ENCODE measurements at places on chromosomes 11 and 22. TPM values are rescaled to one million over a fixed set of nuclear protein-coding genes. Genes with fewer than 3 reads are reported as not detected.

The SMC1B gene
- total RNA-seq: not detected

The POLD4 gene
- 134 TPM for total RNA-seq

The TMEM25 gene
- 4.2 TPM for total RNA-seq

The APOBEC3H gene
- not detected for total RNA-seq

The KDELR3 gene
- total RNA-seq: 192 TPM

The KCNJ1 gene
- not detected for total RNA-seq

The SERPING1 gene
- total RNA-seq: 221 TPM

The CSRP3 gene
- total RNA-seq: not detected

The TRPM5 gene
- total RNA-seq: not detected

The TPBGL gene
- 0.16 TPM for total RNA-seq

The P2RX6 gene
- 3.6 TPM for total RNA-seq

The OR8D4 gene
- not detected for total RNA-seq

The SLC22A8 gene
- total RNA-seq: not detected

The CDC45 gene
- 9.4 TPM for total RNA-seq

The TIGD3 gene
- total RNA-seq: not detected

The EMID1 gene
- 0.32 TPM for total RNA-seq

The SELENOM gene
- 390 TPM for total RNA-seq

The NAV2 gene
- 14.3 TPM for total RNA-seq

The FOSL1 gene
- 37.7 TPM for total RNA-seq

The LARGE2 gene
- total RNA-seq: not detected

The TMPRSS6 gene
- total RNA-seq: not detected

The RAG2 gene
- not detected for total RNA-seq

The PPP2R1B gene
- total RNA-seq: 17.1 TPM

The MUC2 gene
- total RNA-seq: not detected

The SYT13 gene
- total RNA-seq: not detected

The ROM1 gene
- total RNA-seq: 24.7 TPM

The GRM5 gene
- not detected for total RNA-seq

The FGF4 gene
- not detected for total RNA-seq

The KRTAP5-10 gene
- total RNA-seq: not detected

The TMPRSS13 gene
- total RNA-seq: not detected

The PKDREJ gene
- total RNA-seq: not detected

The APOL1 gene
- 4.9 TPM for total RNA-seq

The CHRDL2 gene
- not detected for total RNA-seq

The FAT3 gene
- total RNA-seq: 0.49 TPM

The DEFB131B gene
- not detected for total RNA-seq

The CHRNA10 gene
- total RNA-seq: 0.97 TPM

The FADS2 gene
- total RNA-seq: 443 TPM

The BTBD18 gene
- not detected for total RNA-seq

The C11orf52 gene
- total RNA-seq: 0.65 TPM

The SLC43A1 gene
- 8.6 TPM for total RNA-seq

The C11orf65 gene
- not detected for total RNA-seq

The SYT7 gene
- 0.54 TPM for total RNA-seq

The INSC gene
- not detected for total RNA-seq

The SRRD gene
- 15.2 TPM for total RNA-seq

The INPP5J gene
- total RNA-seq: not detected

The PANX2 gene
- 0.65 TPM for total RNA-seq

The KCNE3 gene
- total RNA-seq: 2.3 TPM

Data from cardiac atrium fibroblast (primary cell).